ENCODE measurements at places on chromosomes 2 and 18. TPM values are rescaled to one million over a fixed set of nuclear protein-coding genes. Genes with fewer than 3 reads are reported as not detected.

CRYGD gene
- total RNA-seq = not detected

KCNG2 gene
- not detected for total RNA-seq

ASXL3 gene
- total RNA-seq = not detected

PCARE gene
- not detected for total RNA-seq

HTR2B gene
- not detected for total RNA-seq

Measured in CD8-positive, alpha-beta memory T cell (primary cell).